ENCODE measurements at places on chromosomes 7 and 10.

- no peak for DNase-seq
Observed at GRCh38 chr7:134618756-134619530, 27.7 kb upstream of the BPGM start.

DNA sequence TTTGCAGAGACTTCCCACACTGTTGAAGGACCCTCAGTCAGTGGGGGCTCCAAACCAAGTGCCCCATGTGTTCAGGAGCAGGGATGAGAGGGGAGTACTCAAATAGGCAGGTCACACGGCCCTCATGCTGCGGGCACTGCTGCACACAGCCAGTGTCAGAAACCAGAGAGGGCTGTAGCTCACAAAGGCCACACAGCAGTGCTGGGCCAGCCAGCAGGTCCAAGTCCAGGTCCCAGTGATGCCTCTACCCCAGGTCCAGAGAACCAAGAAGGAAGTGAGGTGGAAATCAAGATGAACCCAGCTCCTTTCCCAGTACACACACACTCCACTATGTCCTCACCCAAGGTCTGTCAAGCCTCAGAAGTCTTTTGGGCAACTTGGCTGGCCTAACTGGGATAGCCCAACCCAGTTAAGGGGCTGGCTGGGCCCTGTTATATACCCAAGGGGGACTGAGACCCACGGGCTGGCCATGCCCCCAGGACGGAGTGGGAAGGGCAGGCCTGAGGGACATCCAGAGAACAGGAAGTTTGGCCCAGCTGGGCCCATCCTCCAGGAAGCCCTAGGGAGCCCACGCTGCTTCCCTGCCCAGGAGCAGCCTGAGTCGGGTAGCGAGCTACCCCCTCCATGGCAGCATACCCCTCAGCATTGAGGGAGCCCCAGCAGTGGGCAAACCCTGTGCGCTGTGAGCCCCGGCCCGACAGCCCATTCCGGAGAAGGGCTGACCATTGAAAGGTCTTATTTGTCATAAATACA, 24.3 kb downstream of the GRID1 start:
- DNase-seq = no peak

DNA sequence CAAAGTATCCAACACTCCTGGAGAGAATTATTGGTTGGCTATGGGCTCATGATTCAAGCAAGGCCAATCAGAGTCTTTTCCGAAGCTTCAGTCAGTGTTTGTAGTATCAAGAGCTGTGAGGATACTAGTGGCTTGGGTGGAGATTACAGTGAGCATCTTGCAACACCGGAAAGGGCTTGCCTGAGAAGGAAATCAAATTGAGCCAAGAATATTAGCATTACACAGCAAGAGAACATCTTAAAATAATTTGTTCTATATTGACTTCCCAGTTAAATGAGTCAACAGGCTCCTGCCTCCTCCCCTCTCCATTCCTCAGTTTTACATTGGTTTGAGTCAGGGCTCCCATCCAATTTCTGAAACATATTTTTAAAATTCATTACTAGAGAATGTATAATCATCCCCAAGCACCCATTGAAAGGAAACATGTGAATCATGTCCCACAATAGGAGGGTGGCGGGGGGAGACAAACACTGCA, 127.4 kb downstream of the ELAPOR2 start:
- no peak for DNase-seq

DNA sequence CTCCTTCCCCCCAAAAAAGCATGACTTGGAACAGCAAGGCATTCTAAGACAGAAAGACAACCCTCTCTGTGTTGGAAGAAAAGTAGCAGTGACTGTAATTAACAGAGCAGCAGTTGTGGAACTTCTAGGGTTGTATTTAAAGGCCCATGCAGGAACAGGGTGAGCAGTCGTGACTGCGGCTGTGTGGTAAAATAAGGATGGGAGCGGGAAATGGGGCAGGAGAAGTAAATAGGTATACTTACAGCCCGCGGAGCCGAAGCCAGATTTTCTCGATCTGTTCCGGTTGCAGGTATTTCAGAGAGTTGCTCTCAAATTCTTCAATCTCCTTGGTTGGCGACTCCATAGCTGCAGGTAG, 179 bp downstream of the PDE1C start:
- no peak for DNase-seq

GRCh38 chr7:91114232-91114631, 150.0 kb upstream of the FZD1 start:
- DNase-seq = no peak

DNA sequence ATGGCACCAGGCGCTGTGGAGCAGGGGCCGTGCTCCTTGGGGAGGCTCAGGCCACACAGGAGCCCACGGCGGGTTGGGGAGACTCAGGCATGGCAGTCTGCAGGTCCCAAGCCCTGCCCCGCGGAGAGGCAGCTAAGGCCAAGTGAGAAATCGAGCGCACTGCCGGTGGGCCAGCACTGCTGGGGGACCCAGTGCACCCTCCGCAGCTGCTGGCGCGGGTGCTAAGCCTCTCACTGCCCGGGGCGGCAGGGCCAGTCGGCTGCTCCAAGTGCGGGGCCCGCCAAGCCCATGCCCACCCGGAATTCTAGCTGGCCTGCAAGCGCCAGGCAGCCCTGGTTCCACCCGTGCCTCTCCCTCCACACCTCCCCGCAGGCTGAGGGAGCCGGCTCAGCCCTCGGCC, 57.1 kb downstream of the COL28A1 start:
- no peak for DNase-seq

GRCh38 chr7:79293655-79294142, 159.8 kb downstream of the MAGI2 start:
- no peak for DNase-seq

DNA sequence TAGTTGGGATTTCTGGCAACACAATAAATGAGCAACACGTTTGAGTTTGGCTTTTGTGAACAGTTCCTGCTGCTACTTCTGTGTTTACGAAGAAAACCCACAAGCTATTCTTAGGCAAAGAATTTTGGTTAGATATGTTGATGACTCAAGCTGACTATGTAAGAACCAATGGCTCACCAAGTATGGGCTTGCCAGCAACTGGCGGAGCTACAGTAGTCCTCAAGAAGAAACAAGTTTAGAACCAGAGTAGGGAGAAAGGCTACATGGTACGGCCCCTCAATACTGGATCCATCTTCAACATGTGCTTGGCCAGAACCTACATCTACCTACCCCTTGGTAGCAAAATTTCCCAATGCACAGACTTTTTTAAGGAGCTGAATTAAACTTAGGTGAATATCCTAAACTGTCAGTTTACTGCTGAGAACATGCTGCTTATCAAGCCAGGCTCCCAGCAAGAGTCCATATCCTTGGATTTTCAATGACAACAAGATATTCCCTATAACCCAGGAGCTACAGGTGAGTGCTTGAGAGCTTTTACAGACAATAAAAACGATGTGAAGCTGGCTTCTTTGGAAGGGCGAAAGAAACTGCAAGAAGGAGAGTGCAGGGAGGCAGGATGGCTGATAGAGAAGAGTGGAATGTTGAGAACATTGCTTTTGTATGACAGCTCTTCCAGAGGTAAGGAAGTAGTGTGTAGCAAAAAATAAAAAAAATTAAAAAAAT, 74.3 kb upstream of the ASAH2 start:
- DNase-seq = no peak

- DNase-seq = no peak
Observed at GRCh38 chr7:28237363-28237762, 56.8 kb upstream of the JAZF1 start.

DNA sequence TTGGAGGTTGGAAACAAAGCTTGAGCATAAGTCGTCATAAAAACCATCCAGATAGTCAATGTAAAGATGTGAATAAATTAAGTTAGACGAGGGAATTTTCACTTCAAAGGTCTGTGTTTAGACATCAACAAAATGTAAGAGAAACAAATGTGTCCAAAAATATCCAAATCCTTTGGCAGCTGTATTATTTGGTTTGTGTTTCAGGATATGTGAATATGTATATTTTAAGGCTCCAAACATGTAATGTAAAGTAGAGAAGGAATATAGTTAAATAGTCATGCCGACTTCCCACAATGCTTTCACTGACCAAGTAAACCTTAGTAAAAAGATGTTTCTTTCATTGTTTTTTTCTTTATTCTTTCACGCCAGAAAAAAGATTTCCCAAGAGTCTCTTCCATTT, 604.9 kb upstream of the NRP1 start:
- no peak for DNase-seq

DNA sequence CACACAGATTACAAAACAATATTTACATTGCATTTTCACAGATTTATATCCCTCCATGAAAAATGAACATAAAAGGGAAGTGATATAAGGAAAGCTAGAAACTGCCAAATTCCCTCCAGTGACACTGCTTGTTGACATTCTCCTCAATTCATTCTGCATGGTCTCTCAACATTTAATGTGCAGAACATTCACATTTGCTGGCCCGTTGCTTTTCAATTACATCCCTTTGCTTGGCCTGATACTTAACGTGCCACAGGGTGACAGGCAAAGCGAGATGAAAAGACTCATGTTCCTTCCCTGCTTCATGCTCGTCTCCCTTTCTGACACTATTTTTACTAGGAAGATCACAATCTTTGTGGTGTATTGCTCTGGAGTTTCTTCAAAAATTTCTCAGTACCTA, 1019.7 kb upstream of the LRRN3 start:
- DNase-seq = no peak

- no peak for DNase-seq
Observed at GRCh38 chr10:114408112-114408967, 4.0 kb upstream of the AFAP1L2 start.

- no peak for DNase-seq
Observed at GRCh38 chr10:89384474-89385340, 6.9 kb downstream of the IFIT1B start.

DNA sequence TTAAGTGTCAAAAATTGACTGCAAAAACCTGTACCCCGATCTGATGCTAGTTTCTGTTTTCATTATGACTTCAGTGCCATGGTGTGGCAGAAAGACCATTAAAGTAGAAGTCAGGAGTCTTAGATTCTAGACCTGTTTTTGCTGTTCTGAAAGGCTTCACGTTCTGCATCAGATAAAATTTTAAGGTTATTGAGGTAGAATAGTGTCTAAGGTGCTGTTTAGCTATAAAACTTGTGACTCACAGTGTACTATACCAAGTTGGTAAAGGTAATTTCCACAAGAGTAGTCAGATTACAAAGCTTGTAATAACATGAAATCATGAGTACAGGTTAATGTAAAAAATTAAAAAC, 38.6 kb downstream of the ZNRF2 start:
- peak; percentile 39 for DNase-seq

DNA sequence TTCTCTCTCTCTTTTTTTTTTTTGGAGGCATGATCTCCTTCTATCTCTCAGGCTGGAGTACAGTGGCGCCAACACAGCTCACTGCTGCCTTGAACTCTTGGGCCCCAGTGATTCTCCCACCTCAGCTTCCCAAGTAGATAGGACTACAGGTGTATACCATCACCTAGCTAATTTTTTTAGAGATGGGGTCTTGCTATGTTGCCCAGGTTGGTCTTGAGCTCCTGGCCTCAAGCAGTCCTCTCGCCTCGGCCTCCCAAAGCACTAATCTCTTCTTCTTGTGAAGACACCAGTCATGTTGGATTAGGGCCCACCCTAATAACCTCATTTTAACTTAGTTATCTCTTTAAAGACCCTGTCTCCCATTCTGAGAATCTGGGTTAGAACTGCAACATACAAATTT, 45.6 kb downstream of the LRMDA start:
- DNase-seq = no peak

GRCh38 chr7:26612742-26613141, 251.6 kb downstream of the SKAP2 start:
- DNase-seq = no peak

- no peak for DNase-seq
Observed at GRCh38 chr7:128108129-128108528, 76.9 kb upstream of the LRRC4 start.

DNA sequence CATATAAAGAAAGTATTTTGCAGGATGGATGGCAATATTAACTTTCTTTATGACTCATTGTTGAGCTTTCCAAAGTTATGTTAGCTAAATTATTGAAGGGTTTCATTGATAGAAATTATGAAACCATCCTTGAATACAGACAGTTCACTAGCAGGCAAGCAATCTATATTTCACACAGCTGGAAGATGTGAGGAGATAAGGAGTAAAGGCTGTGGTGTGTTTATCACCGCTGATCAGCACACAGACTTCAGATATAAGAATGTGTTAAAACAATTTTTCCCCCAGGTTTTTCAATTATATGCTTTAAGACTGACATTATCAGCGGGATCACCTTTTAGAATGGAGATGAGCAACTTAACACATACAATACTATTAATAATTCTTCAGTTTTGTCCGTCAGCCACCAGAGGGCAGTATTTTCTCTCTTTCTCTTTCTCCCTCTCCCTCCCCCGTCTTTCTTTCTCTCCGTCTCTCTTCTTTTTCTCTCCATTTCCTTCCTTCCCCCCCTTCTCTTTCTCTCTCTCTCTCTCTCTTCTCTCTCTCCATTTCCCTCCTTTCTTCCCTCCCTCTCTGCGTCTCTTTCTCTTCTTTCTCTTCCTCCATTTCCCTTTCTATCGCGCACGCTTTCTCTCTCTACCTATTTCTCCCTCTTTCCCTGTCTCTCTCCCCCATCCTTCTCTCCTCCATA, 62.9 kb upstream of the FAM171A1 start:
- DNase-seq = no peak

DNA sequence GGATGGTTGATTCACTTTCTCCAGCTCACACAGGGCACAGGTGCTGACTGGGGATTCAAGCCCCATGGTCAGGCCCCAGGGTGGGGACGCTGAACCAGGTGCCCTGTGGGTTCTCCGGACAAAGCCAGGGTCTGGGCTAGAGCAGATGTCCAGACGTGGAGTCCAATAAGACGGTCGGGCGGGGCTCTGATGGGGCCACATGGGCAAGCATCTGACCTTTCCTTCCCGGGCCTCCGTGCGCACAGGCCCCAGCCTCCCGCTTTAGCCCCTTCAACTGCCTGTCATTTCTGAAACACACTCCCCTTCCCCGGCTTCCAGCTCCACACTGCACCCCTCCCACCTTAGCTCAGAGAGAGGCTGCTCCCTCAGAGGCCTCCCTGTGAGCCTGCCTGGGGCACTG, 153.0 kb upstream of the PPP2R2D start:
- no peak for DNase-seq

GRCh38 chr10:92846-93245, 42.4 kb upstream of the ZMYND11 start:
- DNase-seq = no peak

DNA sequence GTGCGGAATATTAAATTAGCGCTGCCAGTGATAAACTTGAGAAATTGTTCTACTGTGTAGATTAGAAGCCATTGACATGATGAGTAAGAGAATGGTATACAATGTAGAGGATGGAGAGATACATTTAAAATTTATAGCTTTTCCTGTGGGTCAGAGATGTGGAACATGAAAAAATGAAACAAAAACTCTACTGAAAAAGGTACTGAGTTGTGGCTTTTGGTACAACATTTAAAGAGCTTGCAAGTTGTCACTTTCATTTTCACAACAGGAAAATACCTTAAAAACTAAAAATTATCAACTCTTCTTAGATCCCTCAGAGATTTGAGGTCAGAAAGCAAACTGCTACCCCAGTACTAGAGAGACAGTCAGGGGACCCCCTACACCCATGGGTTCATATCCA, 348.8 kb upstream of the CDC14C start:
- DNase-seq = no peak

DNA sequence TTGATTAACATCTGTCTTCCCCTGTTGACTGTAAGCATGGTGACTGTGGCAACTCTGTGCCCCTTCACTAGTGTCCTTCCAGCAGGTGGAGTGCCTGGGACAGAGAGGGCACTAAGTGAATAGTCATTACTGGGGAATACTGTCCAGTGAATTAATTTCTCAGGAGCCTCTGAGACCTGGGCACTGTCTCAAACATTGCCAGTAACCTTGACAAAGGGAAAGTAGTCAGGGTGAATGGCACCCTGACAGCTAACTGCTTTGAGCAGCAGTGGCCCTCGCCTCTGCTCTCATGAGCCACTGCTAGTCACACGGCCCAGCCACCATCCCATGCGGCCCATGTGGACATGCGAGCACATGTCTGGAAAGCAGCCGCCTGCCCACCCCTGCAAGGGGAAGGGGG, 13.1 kb upstream of the GRB10 start:
- no peak for DNase-seq

Data from CD4-positive, alpha-beta T cell treated with Interleukin-1 beta for 1 hour (primary cell).